Stimulated activated CD4-positive, alpha-beta T cell treated with anti-CD3 and anti-CD28 coated beads, TNF-alpha, amount 100 ng/mL, for 48 hours (primary cell): ENCODE measurements at places on chromosomes 11 and 22.
A peak's percentile ranks its signal among the peaks of the same experiment; 100 is the strongest.

DNA sequence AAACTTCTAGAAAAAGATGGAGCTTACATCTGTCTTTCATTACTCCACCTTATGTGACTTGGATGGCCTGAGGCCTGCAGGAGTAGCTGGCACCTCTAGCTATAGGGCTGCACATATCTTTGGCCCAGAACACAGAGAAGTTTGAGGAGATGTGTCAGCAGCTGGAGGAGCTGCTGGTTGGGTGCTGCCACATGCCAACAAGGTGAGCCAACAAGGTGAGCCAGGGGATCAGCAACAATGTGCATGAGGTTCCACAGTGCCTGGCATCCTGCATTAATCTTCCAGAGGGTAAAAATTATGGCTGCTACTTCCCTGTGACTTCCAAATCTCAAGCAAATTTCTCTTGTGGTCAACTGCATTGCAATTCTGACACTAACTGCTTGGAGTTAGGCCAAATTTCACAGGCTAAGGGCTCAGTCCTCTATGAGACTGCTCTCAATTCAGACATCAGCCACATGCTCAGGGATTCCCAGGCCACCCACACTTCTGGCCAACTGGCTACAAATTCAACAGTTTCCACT, 16.0 kb downstream of the RBM7 start:
- no peak for DNase-seq

GRCh38 chr11:114208377-114208776, 87.8 kb upstream of the NNMT start:
- peak; percentile 2 for DNase-seq

DNA sequence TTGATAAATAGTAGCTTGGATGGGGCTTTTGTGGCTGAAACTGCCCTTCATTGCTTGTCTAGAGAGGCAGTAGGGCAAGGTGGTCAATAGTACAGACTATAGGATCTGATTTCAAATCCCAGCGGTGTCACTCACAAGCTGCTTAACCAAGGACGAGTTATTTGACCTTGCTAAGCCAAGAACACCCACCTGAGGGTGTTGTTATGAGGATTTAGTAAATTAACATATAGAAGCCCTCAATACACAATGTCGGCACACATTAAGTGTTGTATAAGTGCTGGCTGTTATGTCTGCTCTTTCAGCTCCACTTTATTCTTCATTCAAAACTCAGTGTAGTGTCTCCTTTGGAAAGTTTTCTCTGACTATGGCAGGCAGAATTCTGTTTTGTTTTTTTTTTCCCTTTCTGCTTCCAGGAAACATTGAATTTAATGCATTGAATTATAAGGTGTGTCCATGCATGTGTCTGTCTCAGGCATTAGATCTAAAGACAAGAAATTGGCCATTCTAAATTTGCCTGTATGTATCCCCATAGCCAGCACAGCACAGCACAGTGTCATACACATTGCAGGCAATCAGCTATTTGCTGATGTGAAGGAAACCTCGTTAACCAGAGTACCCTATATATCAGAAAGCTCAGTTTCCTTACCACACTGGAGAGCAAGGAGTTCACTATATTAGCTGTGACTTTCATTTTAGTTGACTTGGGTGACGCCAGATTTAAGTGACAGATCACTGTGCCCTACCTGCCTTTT, 212.1 kb downstream of the NELL1 start:
- DNase-seq: no peak

DNA sequence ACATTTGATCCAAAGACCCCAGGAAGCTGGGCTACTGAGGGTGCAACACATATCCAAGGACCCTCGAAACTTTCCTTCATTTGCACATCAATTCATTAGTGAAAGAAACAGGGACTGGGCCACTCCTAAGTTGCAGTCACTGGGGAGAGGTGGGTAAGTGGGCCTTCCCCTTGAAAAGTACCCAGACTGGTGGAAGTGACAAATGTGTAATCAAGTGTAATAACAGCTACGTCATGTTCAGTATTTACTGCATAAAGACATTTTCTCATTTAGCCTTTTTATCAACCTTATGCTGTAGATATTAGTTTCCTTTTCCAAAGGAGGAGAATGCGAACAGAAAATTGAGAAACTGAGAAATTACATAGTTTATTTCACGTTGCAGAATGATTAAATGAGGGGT, 101.9 kb upstream of the OLFML1 start:
- no peak for DNase-seq

GRCh38 chr11:33742249-33742851, 6.1 kb upstream of the CD59 start:
- DNase-seq: no peak

DNA sequence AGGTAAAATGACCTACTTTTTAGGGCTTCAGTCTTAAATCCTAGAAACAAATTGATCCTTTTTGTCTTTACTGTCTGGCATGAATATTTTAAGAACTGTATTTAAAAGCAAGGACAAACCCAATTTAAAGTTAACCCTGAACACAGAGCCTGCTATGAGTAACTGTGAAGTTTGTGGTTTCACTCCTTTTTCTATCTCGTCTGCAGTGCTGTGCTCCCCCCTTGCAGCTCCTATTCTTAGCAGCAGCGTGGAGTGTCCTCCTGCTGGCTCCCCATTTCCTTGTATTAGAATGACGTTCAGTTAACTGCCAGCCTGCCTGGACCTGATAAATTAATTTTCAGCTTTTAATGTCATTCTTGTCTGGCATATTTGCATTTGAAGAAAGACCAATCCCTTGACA, 40.0 kb upstream of the LRRC4C start:
- no peak for DNase-seq

DNA sequence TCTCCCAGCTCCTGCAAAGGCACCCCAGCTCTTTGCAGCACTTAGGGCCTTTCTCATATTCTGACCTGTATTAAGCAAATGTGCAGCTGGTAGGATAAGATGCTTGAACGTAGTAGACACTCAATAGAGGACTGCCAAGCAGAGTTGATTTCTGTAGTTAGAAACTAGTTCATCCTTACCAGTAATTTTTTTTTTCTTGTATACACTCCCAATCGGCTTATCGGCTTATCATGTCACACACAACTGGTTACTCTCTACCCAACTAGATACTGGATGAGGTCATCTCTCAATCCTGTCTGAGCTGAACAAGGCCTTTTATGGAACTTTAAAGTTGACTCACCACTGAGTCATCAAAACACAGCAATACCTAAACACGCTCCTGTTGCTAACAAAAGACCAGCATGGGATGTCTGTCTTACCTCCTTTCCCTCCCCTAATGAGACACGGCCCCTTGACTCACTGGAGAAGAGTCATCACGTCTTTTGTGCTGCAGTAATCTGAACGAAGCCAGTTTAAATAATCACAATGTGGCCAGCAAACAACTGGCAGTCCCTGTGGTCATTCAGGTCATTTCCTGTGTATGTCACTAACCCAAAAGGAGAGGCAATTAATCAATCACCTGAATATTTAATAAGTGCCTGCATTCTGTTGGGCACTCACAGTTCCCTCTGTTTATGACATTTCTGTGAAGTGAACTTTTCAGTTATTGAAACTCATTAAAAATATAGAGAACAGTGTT, 7.5 kb upstream of the WEE1 start:
- DNase-seq: peak; percentile 55

DNA sequence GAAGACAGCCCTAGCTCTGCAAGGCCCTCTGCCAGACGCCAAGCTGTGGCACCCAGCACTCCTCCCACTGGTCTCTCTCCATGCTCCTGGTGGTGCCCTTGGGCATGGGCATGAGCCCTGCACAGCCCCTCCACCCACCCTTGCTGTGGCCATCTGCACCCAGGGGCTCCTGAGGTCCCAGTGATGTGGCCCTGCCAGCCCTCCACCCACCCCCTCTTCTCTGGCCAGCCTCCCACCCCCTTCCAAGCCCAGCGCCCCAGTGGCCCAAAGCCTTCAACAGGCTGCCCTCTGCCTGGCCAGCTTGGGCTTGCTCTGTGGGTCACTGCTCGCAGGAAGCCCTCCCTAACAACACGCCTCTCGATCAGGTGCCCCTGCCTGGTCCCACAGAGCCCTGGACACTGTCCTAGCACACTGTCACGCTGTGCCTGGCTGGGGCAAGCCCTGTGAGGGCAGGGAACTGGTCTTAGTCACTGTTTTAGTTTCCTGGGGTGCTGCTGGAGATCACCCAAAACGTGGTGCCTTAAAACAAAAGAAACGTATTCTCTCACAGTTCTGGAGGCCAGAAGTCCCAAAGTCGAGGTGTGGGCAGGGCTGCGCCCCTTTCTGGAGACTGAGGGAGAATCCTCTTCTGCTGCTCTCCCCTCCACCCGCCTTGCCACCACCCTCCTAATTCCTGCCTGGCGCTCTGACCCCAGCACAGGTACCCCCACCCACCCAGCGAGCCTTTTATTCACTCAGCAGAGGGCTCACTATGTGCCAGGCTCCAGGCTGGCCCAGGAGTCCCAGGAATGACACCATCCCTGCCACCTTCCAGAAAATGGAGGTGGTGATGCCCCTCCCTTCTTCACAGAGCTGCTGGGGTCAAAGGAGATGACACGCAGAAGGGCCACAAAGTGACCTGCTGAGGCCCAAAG, 14.7 kb downstream of the SULT4A1 start:
- no peak for DNase-seq

GRCh38 chr11:18471995-18472394, 16.3 kb downstream of the LDHAL6A start:
- peak; percentile 32 for DNase-seq

GRCh38 chr22:25567251-25567675, 2.8 kb downstream of the GRK3 start:
- DNase-seq: no peak

DNA sequence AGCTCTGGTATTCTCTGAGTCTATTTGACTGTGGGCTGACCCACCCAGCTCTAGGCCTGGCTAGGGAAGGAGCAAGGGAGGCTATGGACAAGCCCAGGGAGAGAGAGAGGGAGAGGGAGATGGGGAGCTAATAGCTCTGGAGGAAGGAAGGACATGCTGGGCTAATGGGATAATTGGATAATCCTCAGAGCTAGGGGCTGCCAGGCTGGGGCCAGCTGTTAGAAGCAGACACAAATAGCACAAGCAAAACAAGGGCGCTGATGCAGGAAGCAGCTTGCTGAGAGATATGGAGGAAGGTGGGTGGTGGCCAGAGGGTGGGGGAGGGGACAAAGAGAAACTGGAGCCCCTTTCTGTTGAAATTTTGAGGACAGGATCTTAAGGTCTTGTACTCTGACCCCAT, 23.2 kb downstream of the ADORA2A start:
- no peak for DNase-seq

DNA sequence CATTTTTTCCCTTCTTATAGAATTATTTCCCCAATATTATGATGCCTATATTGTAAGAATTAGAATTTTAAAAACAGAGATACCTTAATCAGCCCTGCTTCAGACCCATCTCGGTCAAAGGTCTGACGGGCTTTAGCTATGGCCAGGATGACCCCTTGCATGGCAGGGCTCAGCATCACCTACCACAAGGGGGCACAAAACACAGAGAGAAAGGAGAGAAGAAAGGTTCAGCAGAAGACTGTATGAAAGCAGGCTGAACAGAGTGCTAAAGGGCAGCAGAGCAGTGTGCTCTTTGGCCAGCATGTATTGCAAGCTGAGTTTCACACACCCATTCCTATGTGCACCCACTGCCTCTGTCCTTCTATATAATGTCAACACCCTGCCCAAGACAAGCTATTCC, 26.8 kb downstream of the CLDN25 start:
- DNase-seq: no peak

DNA sequence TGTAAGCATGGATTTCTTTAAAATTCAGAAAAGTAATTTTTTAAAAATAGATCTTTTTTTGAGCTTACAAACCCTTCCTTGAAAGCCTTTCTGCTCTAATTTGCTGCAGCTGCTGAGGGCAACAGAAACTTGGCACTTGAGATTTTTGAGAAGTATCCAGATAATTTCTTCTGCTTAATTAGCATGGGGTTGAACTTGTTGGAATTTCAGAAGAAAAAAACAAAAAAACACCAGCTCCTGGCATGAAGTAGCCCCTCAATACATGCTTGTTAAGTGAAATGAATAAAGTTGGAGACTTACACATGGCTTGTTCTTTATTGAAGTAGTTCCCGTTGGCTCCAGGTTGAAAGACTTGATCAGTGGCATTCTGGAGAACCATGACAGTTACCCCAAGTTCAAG, 331.4 kb upstream of the RAG2 start:
- no peak for DNase-seq

GRCh38 chr22:29473001-29473400, 7.0 kb upstream of the NEFH start:
- DNase-seq: no peak

GRCh38 chr22:49962012-49962750, 1.6 kb downstream of the PIM3 start:
- peak; percentile 79 for DNase-seq

DNA sequence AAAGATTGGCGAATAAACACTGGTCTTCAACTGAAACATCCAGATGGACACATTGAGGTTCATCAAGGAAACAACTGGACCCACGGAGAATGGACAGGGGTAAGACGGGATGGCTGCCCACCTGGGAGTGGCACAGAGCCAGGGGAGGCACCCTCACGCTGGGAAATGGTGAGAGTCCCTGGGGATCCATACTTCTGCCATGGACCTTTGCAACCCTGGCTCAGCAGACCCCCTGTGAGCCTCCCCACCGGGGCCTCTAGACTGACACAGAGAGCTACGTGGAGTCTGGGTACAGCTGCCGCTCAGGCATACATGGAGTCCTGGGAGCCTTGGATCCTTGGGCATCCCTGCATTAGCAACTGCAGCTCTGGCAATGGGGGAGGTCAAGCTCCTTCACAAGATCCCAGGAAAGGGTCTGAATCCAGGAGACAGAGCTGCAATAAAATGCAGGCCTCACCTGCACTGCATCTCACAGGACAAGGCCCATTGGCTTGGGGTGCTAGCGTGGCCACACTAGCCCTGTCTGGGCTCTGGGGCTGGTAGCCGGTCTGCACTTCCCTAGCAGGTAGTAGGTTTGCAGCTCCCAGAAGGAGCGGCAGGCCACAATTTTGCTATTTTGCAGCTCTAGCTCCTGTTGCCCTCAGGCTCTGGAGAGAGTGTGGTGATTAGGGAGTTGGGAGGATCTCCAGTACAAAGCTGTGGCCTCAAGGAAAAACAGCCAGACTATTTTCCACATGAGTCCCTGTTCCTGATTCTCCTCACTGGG, 496.4 kb upstream of the LRRC4C start:
- DNase-seq: no peak

DNA sequence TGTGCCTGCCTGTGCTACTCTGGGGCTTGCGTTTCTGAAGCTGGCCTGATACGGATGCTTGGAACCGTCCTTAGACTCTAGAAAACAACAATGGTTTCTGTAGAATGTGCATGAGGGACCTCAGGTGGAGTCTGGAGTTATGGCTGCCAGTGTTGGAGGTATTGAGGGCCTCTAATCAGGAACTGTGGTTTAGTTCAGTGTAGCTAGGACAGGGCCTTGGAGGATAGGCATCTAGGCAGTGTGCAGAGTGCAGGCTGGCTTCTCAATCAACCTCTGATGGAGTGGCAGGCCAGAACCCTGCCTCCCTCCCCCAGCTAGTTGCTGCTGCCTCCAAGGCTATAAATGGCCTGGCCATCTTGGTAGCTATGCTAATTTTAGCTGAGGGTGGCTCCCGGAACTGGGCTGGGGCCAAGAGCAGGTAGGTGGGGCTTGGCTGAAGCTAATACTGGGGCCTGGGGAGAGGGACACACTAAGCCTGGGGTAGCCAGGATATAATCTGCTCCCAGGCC, 4.0 kb downstream of the STIM1 start:
- DNase-seq: no peak

- DNase-seq: no peak
These were observed 13.5 kb downstream of the RSF1 start for GRCh38 chr11:77806993-77807392.
